ENCODE measurements at places on chromosomes 6 and 20.

DNA sequence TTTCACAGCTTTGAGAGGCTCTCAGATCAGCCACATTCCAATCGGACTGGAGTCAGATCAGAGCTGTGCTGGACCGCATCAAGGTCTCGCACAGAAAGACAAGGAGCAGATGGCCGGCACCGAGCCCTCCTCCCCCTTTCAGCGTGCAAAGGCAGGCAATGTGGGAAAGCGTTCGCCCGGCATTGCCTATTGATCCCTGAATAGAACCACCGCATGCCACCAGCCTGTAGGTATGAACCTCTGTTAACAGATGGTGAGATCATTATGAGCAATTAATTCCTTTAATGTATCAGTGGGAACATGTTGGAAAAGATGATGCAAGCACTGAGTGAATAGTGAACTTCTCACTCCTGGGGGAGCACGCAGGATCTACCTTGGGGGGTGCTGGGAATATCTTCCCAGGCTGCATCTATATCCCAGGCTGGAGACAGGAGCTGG, 117.5 kb upstream of the ID4 start:
- DNase-seq = no peak

DNA sequence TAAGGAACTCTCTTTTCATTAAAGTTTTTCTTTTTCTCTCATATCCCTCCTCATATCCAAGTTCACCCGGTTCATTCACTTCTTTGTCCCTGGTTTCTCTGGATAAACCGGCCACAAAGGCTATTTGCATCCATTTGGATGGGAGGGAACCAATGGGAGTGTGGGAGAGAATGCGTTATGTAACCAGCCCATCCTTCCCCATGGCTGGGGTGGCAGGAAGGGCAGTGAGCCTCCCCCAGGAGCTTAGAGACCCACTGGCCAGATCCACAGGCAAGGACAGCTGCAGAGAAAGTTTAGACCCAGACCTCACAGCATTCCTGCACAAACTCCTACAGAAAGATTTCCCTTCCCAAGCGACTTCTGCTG, 10.7 kb downstream of the CASS4 start:
- no peak for DNase-seq

GRCh38 chr6:159728531-159728964, 1.2 kb downstream of the WTAP start:
- no peak for DNase-seq

DNA sequence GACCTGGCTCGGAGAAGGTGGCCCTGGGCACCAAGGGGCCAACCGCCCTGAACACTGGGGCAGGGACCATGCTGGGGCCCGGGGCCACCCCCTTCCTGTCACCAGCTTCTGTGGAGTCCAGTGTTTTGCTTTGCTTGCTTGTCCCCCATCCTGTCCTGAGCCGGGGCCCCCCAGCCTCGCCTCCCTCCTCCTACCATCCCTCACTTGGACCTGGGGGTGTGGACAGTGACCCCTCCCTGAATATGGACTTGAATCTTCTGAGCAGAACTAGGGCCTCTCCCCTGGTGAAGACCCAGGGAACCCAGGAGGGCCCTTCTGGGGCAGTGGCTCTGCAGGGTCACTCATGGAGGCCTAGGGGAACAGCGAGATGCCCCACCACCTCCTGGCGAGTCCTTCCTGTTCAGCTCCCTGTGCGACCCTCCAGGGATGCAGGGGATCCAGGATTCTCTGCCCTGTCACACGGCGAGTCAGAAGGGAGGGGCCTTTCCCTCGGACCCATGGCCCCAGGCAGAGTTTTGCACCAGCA, 41.6 kb downstream of the VSTM2L start:
- no peak for DNase-seq

DNA sequence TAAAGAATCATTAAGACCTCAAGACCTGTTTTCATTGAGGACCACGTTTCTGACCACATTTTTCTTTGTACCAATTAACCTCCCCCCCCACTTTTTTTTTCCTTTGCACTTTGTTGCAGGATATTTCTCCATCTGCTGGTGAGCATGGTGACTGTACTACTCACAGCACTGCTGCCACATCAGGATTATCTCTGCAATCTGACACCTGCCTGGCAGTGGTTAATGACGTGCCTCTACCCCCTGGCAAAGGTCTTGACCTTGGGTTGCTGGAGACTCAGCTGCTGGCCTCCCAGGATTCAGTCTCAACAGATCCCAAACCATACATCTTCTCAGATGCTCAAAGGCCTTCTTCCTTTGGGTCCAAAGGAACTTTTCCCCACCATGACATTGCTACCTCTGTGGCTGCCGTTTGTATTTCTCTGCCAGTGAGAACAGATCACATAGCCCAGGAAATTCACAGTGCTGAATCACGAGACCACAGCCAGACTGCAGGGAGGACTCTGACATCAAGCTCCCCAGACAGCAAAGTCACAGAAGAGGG, 46.6 kb upstream of the EDN3 start:
- no peak for DNase-seq

DNA sequence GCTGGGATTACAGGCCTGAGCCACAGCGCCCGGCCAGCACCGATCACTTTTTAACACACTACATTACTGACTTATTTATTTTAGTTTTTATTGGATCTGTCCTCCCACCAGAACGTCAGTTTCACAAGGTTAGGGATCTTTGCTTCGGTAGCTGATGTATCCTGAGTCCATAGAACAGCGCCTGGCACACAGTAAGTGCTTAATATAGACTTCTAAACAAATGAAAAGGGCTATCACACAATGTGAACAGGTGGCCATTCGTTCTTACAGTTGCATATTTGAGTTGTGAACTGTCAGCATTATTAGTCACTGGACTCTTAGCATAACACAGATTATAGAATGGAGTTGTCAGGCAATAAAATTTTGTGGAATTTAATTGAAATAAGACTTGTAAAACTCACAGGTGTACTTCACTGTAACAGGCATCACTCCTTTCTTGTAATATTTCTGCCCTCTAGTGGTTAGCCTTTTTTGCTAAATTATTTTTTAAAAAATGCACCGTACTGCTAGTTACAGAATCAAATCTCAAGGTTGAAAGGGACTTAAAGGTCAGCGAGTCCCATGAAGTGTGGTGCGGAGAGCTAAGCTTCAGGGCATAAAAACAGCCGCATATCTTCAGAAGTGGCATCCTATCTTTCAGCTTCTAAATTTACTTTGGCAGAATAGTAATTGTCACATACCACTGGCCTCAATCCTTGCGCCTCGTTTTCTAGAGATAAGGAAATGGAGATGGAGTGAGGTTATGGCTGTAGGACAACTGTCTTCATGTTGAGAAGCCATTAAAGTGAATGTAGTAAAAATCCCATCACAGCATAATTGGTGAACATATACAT, 3.4 kb upstream of the TBC1D7 start:
- DNase-seq = no peak

DNA sequence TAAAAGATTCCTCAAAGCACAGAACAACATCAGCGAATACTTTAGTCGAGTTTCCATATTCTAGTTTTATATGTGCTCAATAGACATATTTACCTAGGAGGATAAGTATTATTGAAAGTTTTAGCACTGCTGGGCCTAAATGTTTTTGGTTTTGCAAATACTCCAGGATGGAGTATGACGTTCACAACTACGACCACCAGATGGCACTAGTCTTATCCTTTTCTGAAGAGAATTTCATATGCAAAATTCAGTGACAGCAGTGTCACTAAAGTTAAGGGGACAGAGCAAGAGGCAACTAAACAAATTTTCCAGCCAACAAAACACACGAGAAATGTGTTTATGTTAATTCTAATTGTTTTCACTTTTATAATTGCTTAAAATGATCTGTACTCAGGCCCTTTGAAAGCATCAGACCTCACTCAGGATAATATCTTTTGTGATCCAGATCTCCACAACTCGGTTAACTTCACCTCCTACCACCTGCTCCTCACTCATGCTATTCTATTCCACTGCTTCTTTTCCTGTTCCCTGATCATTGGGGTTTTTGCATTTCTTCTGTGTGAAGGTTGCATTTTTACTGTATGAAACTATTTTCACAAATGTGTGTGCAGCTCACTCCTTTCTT, 220.8 kb downstream of the TRDN start:
- DNase-seq = no peak

GRCh38 chr20:9071976-9072726, 3.3 kb downstream of the PLCB4 start:
- DNase-seq = no peak

DNA sequence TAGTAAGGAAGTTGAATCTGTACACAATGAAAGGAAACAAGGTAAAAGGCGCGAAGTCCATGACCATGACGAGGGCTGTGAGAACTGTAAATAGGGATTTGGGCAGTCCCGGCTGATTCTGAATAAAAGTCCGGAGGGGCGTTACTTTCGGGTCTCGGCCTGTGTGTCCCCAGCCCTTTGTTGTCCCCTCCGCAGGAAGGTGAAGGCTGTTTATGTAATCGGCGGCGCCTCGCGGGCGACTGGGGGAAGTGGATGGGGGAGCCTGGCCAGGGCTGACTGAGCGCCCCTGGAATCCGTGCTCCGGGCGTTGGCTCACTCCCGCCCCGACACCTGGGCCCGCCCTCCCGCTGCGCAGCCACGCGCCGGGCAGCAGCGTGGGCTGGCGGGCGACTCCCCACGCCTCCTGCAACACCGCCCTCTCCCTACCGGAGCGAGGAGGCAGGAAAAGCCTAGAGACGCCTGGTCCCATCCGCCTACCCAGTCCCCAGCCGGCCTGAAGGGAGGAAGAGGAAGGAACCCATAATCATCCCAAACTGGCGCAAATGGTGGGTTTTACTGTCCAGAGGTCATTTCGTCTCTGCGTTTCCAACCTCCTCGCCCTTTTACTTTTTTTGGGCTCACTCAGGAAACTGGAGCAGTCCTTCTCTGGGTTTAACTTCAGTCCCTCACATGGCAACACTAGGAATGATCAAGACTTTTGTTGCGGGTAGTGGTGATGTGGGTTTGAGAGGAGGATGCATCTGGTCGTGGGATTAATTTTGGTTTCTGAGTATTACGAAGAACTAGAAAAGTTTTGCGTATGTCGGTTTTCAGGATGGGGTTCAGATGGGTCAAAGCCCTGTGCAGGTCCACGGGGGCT, 12.1 kb downstream of the TRIM31 start:
- no peak for DNase-seq

DNA sequence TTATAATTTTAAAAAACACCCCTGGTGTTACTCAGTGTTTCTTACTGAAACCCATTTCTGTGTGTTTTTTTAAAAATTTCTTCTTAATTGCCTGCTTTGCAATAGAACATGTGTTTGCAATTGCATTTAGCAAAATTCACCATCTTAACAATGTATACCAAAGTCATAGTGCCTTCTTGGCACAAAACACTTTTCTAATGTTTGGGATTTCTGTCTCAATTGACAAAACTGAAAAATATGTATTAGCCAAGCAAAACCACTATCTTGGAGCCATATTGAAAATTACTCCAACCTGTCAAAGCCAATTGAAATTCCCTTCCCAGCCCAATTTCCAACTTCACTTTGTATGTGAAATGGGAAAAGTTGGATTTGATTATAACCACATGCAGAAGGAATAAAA, 88.4 kb upstream of the RSPO3 start:
- no peak for DNase-seq

DNA sequence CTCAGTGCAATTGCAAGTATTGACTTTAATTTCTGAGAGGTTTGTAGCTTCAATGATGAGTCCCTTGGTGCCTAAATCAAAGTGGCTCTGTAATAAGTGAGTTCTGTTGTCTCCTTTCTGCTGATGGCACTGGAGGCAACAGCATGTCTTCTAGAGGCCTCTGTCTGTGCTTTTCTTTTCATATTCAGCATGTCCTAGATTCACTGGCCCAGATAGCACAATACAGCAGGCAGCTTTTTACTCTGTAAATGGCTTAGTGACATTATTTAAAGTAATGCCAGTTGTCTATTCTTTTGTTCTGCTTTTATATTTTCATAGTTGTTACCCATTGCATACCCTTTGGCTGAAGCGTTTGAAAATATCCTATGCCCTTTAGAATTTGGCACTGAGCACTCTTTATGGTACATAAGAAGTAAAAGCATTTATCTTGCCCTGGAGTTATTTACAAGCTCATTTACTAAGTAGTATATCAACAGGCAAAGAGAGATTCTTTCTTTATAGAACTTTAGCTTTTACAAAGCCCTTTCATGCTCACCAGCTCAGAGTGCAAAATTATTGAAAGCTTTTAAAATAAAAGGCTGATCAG, 271.5 kb upstream of the KCNQ5 start:
- DNase-seq = no peak

DNA sequence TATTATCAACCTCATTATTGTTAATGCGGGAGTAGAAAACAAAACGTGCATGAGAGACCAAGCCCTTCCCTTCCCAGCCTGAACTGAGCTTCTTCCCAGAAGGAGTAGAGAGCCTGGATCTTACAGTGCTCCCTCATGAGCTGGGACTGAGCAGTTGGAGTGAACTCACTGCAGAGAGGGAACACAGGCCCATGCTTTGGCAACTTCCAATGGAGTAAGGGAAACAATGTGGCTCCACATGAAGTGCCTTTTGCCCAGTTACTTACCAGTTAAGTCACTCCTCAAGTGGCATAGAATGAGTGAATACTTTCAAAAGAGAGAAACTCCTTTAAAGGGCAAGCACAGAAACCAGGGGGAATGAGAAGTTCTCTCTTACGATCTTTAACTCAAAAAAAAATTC, 12.4 kb downstream of the FHL5 start:
- no peak for DNase-seq

GRCh38 chr6:131747821-131748353, 37.1 kb upstream of the CTAGE9 start:
- DNase-seq = no peak

GRCh38 chr6:166707045-166707444, 80.0 kb upstream of the RPS6KA2 start:
- DNase-seq = no peak

DNA sequence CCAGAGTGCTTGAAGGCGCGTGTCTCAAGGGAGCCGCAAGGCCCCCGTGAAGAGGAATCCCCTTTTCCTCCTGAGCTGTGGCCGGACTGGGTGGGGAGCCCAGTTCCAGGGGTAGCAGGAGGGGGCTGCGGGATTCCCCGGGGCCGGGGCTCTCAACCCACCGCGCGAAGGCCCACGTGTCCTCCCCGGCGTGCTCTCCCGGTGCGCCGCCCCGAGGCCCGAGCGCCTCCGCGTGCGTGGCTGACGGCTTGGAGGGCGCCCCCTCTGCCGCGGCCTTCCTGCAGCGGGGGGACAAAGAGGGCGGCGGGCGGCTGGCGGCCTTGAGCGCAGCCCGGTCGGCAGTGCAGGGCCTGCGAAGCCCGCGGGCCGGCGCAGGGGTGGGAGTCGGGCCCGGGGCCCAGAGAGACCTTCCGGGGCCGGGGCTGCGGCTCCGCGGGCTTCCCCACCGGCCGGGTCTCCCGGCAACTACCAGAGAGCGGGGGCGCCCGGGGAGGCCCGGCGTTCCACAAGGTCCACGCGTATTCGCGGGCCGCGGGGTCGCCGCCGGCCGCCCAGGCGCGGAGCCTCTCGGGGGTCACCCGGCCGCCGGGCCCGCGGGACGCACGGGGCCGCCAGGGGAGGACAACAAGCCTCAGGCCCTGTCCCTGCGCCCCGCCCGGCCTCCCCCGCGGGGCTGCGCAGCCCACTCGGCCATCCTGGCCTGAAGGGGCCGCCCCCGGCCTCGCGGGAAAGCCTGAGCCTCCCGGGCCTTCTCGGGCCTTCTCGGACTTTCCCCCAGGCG, at the start of gene FAM217A:
Gene FAM217A (minus strand): TSS at position 447 of the 781 bp plus-strand sequence. CDS start 1,723 bp downstream, outside the sequence.
- no peak for DNase-seq

- DNase-seq = no peak
Observed at GRCh38 chr6:161066511-161066910, 74.9 kb downstream of the MAP3K4 start.

- no peak for DNase-seq
Observed at GRCh38 chr20:12967932-12968331, 40.8 kb upstream of the SPTLC3 start.

All from stimulated activated CD4-positive, alpha-beta T cell treated with anti-CD3 and anti-CD28 coated beads, Interleukin-1b, Interleukin-23, amount 100 ng/mL, for 1 hour (primary cell).